ENCODE measurements at places on chromosomes 13 and 19.

- DNase-seq = no peak
Observed at GRCh38 chr13:26646603-26647002, 89.1 kb downstream of the WASF3 start.

GRCh38 chr13:100650326-100650725 lies 24.3 kb downstream of the TMTC4 start:
- DNase-seq = no peak

GRCh38 chr13:96817336-96817941 lies 176.8 kb downstream of the OXGR1 start:
- no peak for DNase-seq

DNA sequence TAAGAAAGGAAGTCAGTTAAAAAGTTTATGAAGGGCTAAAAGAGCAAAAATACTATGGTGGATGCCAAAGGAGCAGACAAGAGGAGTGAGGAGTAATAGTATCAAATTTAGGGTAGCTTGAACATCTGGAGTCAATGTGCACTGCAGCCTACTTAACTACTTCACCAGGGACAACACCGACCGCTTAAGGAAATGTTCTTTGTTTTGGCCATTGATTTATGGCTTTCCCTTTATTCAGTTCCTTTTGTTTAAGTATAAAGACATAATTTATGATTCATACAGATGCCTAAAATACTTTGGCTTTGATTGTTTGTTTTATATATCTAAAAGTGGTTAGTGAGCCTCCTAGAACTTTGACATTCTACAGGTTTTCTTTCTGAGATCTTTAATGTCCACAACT lies 276.3 kb upstream of the PRR20A start:
- DNase-seq = no peak

- no peak for DNase-seq
Observed at GRCh38 chr13:94300401-94300800, 179.1 kb downstream of the DCT start.

GRCh38 chr19:10112037-10112761 lies 706 bp downstream of the P2RY11 start:
- DNase-seq = peak; percentile 38

- no peak for DNase-seq
Observed at GRCh38 chr13:91355099-91355825, 7.8 kb downstream of the MIR17HG start.

GRCh38 chr19:50791594-50792271 lies 1.5 kb downstream of the ACP4 start:
- DNase-seq = no peak

DNA sequence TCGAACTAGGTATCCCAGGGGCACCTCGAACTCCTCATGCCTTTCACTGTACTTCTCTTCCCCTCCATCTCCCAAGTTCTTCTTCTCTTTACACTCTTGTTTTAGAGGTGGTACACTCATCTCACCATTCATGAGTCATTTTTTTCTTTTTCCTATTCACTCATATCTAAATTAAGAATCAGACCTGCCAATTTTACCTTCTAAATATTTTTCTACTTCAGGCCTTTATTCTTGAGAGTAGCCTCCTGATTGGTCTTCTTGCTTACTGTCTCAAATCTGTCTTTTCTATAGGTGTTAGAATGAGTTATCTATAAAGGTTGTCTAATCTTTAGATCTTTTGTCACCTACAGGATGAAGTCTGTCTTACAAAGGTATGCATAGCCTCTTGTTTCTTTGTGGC lies 20.7 kb downstream of the TDRD3 start:
- no peak for DNase-seq

GRCh38 chr13:83065108-83065507 lies 817.2 kb downstream of the SLITRK1 start:
- DNase-seq = no peak

DNA sequence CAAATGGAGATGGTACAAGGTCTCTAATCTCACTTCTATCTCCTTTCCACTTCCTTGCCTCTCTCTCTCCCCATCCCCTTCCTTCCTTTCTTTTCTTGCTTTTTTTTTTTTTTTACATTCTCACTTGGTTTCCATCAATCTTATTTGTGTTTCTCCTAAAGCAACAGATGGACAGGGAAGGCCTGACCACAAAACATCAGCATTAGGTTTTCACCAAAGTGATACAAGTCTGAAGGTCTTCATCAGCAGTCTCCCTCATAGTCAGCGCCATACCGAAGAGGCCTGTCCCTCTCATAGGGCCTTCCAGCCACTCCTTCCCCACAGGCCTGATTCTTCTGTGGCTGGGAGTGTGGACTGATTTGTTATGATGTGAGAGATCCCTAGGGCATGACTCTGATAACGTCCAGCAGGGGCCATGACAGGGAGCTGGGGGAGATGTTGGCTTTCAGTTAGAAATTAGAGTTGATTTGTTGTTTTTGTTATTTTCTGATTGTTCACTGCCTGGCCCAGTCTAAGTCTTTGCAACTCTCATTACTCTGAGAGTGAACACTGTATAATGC lies 158.7 kb downstream of the SLC7A1 start:
- no peak for DNase-seq

DNA sequence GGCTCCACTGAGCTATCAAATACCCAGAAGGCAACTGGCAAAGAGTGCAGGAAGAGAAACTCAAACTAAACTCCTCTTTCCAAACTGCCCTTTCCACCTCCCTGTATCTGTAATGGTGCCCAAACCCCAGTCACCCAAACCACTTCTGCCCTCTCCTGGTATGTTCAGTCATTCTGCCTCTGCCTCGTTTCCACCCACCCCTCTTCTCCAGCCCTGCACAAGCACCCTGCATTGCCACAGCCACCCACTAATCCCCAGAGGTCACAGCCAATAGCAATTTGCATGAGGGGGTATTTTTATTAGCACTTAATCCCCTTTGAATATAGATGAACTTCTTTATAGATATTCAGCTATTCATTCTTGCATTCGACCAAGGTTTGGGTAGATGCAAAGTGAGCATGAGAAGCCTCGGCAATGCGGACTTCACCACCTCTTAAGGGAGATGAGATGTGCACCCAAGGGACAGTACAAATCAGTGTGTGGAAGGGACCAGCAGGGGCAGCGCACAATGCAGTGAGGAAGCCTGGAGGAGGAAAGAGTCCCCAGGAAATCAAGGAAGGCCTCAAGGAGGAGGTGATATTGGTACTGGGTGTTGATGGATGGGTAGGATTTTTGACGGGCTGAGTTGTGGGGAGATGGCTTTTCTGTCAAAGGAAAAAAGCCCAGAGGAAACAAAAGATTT lies 12.4 kb downstream of the TMEM272 start:
- peak; percentile 63 for DNase-seq

DNA sequence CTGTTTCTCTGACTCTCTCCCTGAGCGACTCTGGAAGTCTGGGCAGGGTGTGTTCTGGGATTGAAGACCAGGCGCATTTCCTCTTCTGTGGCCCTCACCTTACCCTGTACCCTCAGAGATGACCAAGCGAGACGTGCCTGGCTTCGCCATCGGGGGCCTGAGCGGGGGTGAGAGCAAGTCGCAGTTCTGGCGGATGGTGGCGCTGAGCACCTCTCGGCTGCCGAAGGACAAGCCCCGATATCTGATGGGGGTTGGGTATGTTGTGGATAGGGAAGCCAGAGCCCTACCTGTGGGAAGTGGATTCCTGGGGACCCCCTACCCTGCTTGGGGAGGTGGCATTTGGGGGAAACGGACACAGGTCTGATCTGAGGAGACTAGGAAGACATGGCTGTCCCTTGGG lies 5.8 kb upstream of the DNM2 start:
- DNase-seq = no peak

DNA sequence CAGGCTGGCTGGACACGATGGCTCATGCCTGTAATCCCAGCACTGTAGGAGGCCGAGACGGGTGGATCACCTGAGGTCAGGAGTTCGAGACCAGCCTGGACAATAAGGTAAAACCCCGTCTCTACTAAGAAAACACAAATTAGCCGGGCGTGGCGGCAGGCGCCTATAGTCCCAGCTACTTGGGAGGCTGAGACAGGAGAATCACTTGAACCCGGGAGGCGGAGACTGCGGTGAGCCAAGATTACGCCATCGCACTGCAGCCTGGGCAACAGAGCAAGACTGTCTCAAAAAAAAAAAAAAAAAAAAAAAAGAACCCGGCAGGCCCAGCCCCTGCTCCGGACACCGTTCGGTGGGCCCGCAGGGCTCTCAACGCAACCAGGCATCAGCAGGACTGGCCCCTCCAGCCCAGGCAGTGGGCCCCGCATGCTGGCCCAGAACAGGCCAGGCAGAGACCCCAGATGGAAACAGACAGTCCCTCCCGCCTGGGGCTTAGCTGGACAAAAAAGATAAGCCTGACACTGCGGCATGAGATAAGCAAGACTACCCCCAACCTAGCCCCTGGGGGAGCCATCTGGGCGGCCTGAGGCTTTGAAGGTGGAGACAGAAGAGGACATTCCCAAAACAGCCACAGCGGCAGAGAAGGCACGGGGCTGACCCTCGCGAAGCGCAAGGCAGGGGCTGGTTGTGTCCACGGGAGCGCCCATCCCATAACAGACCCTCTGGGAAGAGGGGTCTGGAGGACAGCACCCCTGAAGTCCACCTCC lies 11.6 kb downstream of the REXO1 start:
- no peak for DNase-seq
